ENCODE measurements at places on chromosomes 5 and 9.

GRCh38 chr9:89732295-89732938 is 127.6 kb downstream of the GADD45G start:
- no peak for DNase-seq

DNA sequence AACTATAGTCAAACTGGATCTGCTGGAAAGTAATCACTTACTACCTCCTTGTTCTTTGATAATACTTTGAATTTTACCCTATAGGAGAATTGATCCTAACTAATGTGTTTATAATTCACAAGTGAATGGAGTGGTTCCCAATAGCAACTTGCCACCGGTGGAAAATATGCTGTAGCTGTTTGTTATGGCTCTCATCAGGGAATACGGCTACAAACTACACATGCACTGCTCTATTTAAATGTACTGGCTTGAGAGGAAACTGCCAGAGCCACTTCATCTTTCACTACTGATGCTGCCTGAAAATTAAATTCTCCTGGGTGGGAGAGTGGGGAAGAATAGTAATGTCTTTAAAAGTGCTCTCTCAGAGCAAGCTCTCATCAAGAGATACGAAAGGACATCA is 448.5 kb upstream of the GRAMD2B start:
- DNase-seq: no peak

DNA sequence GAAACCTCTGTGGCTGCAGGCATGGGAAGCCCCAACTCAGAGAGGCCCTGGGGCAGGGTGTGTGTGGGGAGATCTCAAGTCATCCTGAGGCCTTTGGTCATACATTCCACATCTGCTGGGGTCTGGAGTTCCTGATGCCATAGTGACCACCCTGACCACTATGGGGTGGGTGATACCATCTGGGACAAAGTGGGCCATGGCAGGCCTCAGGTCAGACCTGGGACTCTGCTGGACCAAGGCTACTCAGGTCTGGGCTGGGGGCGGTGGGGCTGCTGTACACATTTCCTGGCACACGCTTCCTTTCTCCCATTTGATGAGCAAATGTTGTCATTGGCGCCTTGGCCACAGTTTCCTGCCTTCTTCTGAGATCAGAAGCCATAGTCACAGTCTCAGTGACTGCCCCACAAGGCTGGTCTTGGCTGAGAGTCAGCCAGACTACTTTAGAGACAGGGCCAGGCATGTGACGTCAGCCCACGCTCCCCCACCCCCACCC is 15.1 kb upstream of the ACSL6 start:
- no peak for DNase-seq

DNA sequence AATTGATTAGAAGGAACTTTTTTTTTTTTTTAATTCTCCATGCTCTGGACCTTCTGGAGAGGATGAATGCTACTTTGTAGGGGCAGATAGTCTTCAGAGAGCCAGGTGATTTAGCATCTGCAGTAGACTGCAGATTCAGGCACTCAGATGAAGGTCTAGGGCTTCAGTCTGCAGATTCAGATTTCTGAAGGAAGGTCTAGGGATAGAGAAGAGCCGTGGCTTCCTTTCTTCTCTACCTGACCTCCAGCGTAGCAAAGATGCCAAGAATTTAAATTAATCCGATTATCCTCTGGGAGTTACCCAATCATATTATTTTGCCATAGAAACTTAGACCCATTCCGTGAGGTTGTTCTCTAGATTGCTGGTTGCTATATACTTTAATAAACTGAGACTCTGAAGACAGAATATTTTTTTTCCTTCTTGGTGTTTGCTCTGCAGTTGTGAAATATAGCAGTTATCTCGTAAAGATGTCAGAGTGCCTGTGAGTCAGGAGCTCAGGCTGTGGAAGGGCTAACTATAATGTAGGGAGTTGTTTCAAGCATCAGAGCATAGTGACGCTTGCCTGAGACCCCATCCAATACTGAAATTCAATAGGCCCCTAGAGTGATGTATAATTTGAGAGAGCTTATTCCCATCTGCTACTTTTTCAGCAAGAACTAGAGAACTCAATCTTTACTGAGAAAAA is 132.7 kb upstream of the SLC12A2 start:
- no peak for DNase-seq

DNA sequence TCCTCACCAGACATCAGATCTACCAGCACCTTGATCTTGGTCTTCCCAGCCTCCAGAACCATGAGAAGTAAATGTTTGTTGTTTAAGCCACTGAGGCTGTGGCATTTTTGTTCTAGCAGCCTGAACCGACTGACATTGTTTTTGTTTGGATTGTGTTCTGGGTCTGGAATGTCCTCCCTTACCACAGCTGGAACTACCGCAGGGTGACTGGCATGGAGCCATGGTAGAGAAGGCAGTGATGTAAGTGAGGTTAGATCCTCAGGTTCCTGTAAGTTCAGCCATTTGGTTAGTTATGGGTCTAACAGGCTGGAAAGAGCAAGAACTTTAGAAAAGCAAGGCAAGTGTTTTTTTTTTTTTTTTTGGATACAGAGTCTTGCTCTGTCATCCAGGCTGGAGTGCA is 209.3 kb downstream of the DAB2IP start:
- no peak for DNase-seq

- DNase-seq: no peak
Measured at GRCh38 chr5:141422742-141423291, 2.0 kb downstream of the PCDHGA11 start.

- DNase-seq: no peak
Measured at GRCh38 chr5:118653872-118654271, 334.5 kb downstream of the DTWD2 start.

DNA sequence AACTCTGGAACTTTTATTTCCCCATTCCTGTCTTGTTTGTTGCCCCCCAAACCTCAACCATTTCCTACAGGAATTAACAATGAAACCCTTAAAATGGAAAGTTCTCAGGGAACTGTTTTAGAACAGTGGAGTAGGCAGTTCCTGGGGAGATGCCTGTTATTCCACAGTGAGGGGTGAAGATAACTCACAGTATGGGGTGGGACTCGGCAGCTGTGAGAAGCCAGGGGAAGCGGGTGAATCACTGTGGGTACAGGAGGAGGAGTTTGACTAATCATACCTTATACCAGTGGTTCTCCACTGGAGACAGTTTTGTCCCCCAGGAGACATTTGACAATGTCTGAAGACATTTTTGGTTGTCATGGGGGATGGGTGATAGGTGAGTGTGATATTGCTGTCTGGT is 36.9 kb upstream of the GLRA1 start:
- DNase-seq: no peak

DNA sequence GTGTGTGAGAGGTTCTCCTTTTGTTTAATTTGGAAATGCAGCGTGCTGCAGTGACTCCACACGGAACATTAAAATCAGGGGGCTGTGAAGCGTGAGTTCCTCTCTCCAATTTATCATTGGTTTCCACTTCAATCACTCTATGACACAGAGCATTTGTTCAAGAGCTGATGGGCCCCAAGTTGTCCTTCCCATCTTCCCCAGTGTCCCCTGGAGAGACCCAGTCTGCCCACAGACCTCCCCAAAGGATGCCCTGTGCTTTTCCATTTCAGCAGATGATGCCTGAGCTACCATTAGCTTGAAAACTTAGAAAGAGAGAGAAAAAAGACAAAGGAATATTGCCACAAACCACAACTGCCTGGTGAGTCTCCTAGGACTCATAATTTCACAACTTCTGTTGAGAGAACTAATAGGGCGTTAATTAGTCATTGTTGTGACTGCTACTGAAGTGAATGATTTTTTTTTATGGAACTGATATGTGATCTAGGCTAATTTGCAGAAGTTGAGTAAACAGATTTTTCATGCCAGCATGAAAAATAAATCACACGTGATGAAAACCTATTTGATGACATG is 772.7 kb downstream of the SEMA5A start:
- no peak for DNase-seq

- DNase-seq: no peak
Measured at GRCh38 chr9:136700304-136700703, 12.1 kb upstream of the DIPK1B start.

- DNase-seq: no peak
Measured at GRCh38 chr9:90684736-90685135, 42.1 kb upstream of the DIRAS2 start.

DNA sequence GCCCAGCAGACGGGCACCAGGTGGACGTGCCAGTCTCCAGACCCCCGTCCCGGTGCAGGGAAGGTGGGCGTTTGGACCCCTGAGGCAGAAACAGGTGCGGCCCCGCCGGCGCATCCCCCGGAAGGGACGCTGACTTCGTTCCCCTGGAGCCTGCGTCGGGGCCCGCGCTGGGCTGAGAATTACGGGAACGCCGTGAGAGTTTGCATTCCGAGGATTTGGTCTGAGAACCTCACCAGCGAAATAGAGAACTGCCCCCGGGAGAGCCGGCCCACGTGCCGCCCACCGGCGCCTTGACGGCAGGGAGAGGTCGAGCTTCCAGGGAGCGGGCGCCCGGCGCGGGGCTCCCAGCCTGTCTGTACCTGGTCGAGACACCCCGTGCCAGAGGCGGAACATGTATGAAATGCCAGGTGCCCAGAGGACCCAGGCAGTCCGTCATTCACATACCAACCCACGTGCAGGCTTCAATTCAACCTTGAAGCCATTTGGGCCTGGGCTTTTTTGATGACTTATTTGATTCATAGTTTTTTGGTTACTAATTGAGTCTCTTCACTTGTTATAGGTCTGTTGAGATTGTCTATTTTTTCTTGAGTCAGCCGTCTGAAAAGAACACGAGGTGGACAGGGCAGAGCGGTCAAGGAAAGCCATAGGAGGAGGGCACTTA is 877 bp upstream of the CAMSAP1 start:
- DNase-seq: no peak

DNA sequence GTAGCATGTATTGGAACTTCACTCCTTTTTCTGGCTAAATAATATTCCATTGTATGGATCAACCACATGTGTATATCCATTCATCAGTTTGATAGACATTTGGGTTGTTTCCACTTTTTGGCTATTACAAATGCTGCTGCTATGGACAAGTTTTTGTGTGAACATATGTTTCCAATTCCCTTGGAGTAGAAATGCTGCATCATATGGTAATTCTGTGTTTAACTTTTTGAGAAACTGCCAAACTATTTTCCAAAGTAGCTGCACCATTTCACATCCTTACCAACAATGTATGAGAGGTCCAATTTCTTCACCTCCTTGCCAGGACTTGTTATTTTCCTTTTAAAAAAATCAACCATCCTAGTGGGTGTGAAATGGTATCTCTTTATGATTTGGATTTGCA is 8.4 kb downstream of the FRRS1L start:
- DNase-seq: no peak

GRCh38 chr5:168434746-168435321 is 51.4 kb upstream of the RARS1 start:
- no peak for DNase-seq

GRCh38 chr9:110048976-110049698 is 158.8 kb downstream of the C9orf152 start:
- DNase-seq: peak; percentile 10

GRCh38 chr5:120463006-120463680 is 957 bp upstream of the PRR16 start:
- no peak for DNase-seq

DNA sequence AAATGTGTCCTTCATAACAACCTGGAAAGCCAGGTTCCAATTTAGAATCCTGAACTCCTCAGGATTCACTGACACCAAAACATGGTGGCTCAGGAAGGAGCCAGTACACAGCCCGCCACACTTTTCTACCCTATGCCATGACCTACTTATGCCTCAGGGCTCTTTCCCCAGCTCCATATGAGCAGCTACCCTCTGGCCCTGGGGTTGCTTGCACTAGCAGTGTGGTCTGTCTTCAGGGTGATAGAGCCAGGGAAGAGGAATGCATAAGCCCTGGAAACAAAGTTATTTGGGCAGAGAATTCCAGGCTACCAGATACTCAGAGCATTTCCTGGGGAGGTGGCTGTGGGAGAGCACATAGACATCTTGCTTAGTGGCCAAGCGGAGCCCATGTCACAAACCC is 15.0 kb upstream of the ECM2 start:
- DNase-seq: no peak

DNA sequence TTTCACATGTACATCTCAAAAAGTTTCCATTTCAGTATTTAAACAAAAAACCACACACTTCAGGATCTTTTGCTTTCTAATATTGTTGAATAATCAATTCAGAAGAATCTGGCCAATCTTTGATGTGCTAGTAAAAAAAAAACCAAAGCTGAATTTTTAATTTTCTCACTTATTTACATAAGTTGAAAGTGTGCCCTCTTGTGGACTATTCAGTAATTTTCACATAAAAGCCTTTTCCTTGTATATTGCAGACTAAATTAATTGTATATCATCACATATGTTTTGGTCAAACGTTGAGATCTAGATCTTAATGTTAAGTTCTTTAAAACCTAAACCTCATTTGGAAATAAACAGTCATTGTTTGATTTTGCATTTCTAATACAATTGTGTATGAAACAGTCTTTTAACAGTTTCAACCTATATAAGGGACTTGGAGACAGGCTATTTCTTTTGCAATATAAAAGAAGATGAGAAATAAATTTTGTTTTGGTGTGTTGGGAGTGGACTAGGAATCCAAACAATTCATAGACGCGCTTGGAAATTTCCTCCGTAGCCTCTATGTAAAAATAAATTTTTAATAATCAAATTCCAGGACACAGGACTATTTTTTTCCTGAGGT is 68.1 kb downstream of the NIPBL start:
- DNase-seq: no peak

- no peak for DNase-seq
Measured at GRCh38 chr5:159489779-159490178, 159.5 kb upstream of the IL12B start.

DNA sequence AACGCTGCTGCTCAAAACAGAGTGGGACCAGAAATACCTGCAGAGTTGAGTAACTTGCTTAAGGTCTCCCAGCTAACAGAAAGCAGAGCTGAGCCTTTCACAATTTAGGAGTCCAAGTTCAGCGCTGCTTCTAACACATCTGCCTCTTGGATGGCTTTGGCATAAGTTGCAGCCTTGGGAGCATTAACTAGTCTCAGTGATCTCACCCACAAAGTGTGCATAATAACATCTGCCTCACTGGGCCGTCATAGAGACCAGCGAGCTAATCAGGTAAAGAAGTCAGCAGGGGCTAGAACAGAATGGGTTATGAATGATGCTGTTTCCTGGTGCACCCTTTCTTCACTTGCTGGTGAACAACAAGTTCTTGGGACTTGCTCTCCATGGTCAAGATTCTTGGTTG is 36.5 kb downstream of the WWC1 start:
- DNase-seq: no peak

GRCh38 chr9:81384911-81385310 is 304.4 kb downstream of the TLE1 start:
- DNase-seq: no peak

GRCh38 chr5:33227746-33228145 is 213.0 kb upstream of the TARS1 start:
- DNase-seq: no peak

- DNase-seq: no peak
Measured at GRCh38 chr5:178690208-178690607, 40.3 kb downstream of the ZNF354A start.

DNA sequence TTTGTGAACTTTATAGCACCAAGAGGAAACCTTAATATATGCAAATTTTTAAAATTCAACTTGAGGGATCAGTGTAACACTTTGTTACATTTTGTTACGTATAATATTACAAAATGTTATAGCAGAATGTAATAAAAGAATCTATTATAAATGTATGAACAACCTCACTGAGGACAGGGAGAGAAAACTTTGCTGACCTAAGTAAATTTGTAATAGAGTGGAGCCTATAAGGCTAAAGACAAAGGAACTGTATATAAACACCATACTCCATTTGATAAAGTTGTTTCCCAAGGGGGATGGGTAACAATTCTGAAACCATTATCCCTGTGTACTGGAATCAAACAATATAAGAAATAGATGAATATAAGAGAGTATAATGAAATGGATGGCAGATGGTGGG is 77.3 kb downstream of the ANGPTL2 start:
- no peak for DNase-seq

GRCh38 chr5:170782438-170782837 is 1.1 kb upstream of the GABRP start:
- DNase-seq: no peak

GRCh38 chr9:11933926-11934325 is 759.3 kb upstream of the TYRP1 start:
- DNase-seq: no peak
